C1 segment of cervical spinal cord (tissue), 14 donors: ENCODE measurements at places on chromosomes 7 and 10.

DNA sequence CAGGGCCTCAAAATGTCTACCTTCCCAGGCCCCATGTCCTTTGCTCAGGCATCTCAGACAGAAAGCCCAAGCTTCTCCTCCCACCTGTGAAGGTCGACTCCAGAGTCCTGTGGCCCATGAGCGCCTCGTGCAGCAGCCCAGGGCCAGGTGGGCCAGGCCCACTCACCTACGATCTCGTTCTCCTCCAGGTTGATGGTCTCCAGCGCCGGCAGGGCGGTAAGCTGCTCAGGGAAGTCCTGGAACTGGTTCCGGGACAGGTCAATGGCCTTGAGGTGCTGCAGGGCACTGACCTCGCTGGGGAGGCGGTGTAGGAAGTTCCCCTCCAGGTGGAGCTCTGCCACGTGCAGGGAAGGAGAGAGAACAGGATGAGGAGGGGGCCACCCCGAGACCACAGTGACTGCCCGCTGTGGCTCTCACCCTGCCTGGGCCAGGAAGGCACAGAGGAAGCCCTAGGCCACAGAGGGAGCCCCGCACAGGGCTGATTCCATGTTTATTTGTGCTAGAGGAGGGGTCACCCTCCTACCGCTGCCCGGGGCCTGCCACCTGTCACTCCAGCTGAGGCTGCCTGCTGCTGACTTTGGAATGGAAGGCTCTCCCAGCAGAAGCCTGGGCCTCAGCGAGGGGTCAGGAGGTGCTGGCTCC, 40.0 kb upstream of the NPFFR1 start:
- no peak for DNase-seq

DNA sequence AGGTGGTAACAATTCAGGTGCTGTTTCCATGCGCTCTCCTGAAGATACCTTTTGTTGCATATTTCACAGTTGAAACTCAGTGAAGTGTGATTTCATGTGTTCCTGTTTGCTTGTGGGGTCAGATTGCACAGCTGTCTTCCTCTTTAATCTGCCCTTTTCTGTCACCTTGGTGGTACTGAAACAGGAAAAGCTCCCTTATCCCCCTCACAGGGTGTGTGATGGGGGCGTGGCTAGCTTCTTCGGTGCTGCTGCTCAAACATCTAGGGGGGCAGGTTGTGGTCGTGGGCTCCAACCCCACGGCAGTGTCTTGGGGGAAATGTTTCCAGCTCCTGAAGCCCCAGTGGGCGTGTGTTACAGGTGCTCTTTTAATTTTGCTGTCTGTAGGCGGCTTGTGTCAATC, 107.4 kb upstream of the KLF14 start:
- no peak for DNase-seq

GRCh38 chr10:78702876-78703275, 365.9 kb upstream of the ZMIZ1 start:
- DNase-seq = no peak

- DNase-seq = no peak
Measured at GRCh38 chr7:105674200-105674920, 93.1 kb upstream of the EFCAB10 start.

DNA sequence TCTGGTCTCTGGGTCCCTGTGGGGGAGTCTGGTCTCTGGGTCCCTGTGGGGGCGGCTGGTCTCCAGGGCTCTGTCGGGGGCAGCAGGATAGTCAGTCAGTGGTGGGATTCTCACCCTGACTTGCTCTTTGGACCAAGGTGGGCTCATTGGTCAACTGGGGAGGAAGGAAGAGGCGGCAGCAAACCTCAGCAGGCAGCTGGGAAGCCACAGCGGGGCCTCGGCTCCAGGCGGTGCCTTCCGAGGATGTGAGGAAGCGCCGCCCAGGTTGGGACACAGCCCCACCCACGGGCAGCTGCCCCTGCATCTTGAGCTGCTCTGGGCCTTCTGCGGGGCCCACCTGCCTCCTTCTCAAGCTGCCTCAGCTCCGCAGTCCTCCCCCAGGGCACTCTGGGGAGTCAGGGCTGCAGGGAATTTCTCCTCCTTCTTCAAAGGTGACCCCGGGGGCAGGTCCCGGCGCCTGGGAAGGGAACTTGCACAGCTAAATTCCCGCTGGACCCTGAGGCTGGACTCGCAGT, 20.4 kb upstream of the KNDC1 start:
- DNase-seq = no peak

DNA sequence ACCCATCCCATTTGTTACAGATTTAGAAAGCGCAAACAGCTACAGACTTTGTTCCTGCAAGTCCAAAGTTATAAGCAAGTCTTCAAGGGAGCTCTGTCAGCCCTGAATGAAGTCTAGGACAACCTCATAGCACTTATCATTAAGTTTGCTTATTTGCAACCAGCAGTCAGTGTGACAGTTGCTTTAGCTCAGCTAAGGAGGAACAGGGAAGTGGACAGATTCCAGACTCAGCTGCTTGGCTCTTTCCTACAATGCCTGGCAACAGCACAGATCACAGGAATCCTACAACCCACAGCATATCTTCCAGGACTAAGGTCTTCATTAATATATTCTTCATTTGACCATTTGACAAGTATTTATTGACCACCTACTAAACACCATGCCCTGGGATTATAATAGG, 17.4 kb upstream of the KIF5B start:
- no peak for DNase-seq

DNA sequence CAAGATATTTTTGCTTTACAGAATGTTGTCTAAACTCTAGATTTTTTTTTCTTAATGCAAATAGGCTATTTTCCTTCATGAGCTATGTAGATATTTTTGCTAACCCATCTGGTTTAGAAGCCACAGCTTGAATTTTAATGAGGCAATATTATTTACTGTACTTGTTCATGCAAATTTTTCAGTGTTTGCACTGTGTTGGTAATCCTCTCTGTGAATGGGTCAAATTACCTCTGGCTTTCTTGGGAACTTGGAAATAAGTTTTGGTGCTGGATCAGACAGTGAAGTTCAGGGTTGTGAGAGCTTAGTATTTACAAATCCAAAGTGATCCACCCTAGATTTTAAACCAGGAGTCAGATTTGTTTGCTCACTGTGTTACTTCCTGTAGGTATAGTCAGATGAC, 686.9 kb downstream of the NXPH1 start:
- no peak for DNase-seq

- no peak for DNase-seq
Measured at GRCh38 chr7:91463330-91463729, 199.1 kb downstream of the FZD1 start.

GRCh38 chr7:105010504-105011130, 3.4 kb upstream of the KMT2E start:
- DNase-seq = no peak

DNA sequence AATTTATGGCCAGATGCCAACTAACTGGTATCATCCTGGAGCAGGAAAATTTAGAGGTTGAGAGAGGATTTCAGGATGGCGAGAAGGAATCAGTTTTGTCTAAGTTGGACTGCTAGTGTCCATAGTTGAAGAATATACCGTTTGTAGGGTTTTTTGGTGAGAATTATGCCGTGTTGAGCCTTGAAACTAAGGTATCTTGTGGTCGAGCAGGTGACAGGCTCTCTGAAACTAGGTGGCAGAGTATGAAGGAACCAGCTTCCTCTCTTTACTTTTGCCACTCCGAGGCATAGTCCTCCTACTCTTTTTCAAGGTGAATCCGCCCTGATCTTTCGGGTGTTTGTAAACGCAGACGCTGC, 9.7 kb downstream of the MDFIC start:
- DNase-seq = no peak

GRCh38 chr10:7609556-7609955, 57.2 kb downstream of the ITIH5 start:
- no peak for DNase-seq

DNA sequence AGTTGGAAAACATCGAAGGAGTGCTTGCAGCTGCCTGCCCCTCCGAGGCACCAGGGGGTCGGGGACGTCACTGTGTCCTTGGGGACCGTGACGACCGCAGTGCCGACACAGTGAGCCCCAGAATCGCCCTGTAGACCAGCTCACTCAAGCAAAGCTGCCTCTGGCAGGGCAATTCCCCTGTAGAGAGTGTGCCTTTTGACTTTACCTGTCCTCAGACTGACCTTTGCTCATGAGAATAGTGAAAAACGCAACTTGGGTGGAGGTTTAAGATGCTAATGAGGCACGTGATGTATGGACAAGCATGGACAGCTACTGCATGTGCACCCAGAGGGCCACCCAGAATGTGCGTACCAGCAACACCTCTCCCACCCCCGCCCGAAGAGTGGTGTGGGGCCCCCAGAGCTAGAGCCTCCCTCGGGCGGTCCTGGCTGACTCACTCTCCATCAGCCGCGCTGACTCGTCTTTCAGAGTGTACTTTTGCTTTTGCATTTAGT, 271.9 kb downstream of the ADARB2 start:
- no peak for DNase-seq

DNA sequence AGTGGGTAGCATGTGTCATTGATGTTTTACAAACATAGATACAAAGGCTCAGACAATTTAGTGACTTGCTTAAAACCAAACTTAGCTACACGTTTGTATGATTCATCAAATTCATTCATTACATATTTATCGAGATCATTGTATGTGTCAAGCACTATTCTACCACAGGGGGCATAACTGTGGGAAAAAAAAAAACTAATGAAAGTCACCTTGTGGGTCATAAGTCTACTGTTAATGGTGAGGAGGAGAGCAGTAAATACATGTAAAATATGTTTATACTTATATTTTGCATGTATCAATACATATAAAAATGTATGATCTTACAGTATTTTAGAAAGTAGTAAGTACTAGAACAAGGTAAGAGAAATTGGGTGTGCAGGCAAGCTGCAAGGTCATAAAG, 933.8 kb downstream of the IPMK start:
- no peak for DNase-seq

DNA sequence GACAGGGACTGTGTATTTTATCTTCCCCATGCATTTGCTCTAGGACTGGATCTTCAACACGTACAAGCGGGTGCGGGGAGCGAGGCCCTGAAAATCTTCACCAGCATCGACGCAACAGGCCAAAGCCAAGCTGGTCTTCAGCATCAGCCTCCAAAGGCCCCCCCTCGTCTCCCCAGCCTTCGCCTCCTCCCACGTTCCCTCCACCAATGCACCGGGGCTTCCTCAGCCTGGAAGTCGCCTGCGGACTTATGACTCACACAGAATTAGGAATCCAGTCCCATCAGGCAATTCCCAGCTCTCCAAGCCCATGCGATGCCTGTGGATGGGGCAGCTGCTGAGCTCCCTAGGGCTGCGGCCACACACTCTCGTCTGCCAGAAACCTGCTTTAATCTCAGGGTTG, 36.3 kb upstream of the RNF32 start:
- DNase-seq = no peak

DNA sequence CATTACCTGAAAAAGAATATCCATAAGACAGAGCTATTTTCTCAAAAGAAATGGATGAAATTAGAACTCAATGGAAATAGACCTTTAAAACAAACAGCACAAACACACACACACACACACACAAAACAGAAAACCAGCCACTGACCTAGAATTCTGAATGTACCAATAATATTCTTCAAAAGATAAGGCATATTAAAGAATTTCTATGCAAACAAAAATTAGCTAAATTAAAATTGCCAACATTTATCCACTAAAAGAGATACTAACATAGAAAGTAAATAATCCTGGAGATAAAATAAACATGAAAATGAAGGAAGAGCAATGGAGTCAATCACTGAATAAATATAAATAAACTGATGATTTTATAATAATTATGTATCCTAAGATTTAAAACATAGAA, 431.2 kb downstream of the SH2D4B start:
- DNase-seq = no peak

DNA sequence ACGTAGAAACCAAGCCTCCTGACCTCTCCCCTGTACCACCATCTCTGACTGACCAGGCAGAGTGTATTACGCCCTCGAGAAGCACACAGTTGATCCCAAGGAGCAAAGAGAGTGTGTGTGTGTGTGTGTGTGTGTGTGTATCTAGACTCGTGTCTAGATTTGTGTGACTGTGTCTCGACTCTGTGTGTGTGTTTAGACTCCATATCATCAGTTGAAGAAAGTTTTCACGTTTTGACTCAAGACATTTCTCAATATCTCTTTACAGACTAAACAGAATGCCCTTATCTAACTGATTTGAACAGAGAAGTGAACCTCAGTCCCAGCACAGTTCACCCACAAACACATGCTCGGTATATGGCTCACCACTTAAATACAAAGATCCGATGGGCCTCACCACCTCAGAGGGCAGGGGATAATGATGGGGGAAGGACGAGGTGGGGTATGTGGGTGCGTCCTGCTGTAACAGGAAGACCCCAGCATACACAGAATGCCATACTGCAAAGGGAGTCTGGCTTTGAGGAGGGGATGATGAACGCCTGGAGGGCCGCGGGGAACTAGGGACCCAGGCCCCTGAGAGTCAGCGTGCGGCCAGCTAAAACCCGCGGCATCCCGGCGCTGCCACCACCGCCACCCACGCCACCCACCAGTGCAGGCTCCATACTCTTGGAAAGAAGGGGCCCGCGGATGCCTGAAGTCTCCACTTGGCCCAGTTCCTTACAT, 780 bp downstream of the ALDH18A1 start:
- DNase-seq = no peak

DNA sequence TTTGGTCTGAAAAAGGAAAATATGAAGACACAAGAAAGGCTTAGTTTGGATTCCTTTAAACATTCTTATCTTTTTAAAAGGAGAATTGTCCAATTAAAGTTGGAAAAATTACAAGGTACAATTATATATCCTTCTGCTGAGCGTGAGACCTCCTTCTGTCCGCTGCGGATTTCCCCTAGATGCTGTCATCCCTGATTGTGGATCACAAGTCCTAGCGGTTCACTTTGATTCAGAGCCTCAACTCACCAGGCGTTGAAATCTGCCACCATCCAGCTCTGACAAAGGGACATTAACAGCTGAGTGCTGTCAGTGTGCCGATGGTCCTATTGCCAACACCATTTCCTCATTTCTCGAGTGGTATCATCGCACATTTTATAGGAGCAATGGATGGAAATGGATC, 73.1 kb upstream of the PTER start:
- DNase-seq = no peak

DNA sequence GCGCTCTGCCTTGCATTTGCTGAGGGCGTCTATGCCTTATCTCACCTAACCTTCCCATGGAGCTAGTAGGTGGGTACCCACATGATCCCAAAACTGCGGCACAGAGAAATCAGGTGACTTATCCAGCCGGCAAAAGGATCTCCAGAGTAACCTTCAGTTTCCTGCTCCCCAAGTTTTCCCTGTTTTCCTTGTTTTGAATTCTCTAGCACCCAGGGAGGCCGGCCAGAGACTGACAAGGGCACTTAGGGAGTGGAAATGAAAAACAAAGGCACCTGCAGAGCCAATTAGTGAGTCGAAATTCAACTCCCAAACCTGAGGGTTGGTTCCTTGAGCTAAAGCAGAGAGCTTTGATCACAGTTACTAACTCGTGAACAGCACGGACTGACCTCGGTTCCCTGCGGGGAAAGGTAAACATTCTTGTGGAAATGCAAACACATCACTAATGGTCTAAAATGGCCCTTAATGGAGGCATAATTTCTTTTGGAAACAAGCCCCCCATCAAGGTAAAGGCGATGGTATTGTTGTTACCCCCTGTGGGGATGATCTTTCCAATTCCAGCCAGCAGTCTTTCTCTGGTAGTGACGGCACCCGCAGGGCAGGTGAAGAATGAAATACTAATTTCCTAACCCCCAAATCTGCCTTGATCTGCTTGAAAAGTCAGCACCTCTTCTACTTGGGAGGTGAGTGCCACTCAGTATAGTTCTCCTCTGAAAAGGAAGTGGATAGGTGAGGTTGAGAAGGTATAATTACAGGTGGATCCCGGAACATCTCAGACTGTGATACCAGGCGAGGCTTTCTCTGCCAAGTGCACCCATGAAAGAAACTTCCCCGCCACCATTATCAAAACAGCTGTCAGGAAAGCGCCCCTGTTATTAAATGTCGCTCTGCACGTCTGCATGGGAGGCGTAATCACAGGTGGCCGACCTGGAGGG, 365.6 kb upstream of the AUTS2 start:
- DNase-seq = no peak

GRCh38 chr10:14519785-14520184, 189.1 kb upstream of the FRMD4A start:
- DNase-seq = no peak
